GM04504 (cell line): ENCODE measurements at places on chromosomes 1 and 21.

DNA sequence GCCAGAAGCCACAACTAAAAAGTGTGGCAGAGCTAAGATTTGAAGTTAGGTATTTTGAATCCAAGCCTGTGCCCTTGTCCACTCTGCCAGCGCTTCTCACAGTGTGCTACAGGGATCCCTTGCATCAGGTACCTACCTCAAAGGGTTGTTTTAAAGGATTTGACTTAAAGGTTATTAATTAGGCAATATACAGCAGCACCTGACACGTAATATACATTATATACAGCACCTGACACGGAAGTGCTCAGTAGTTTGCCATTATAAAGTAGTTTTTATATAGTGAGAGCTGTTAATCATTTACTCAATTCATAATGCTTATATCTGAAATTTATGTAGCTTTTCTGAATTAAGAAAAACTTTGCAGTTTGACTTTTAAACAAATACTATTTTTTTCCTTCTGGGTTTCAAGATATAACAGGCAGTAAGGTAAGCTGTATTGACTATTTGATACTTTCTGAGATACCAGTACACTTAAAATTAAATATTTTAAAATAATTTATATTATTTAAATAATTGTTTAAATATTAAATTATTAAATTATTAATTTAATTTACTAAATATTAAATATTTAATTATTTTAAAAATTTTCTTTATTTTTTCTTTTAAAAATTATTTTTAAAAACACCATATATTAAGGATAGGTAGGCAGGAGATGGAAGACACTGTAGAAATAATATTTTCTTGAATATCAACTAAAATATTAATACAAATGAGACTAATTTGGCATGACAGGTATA is 33.3 kb downstream of the TSNAX start:
- DNase-seq = no peak

- DNase-seq = peak; percentile 85
Observed at GRCh38 chr1:48878191-48878940, 101.7 kb upstream of the BEND5 start.

DNA sequence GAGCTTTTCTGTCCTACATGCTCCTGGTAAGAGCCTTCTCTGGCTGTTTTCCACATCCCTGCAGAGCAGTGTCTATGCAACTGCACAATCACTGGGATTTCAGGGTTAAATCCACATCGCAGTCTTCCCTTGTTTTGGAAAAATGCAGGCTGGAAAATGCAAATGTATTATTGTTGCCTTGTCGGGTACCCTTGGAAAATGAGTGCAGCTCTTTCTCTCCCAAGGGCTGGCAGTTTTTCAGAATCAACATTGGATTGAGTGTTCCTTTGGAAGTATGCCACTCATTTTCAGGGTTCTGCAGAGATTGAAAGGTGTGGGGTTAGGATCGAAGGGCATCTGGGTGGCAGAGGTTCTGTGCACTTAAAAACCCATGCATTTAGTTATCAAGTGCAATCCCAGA is 3.2 kb downstream of the NOS1AP start:
- DNase-seq = no peak

DNA sequence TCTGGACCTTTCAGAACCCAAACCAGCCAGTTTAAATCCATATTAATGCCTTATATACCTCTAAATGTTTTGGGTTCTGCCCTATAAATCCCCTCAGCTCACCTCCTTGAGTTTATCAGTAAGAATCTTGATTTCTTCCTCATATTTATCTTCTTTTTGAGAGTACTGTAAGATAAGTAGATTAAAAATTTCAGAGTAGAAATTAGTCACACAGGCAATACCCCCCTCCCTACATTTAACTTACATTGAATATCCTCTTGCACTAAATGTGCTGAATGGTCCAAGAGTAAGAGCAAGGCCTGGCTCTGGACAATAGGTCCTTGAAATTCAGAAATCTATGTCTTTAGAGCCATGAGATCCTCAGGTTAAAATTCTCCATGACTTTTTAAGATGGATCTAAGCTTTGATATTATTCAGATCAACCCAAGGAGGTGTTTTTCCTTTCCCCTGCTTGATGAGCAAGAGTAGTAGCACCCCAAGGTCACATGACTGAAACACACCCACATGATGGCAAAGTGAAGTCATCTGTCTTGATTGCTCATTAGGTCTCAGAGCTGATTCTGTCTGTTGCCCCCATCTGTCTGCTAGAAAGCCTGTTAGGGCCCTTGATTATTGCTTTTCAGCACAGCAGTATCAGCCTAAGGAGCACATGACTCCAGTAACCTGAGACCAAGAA is 15.8 kb upstream of the NUP210L start:
- no peak for DNase-seq

DNA sequence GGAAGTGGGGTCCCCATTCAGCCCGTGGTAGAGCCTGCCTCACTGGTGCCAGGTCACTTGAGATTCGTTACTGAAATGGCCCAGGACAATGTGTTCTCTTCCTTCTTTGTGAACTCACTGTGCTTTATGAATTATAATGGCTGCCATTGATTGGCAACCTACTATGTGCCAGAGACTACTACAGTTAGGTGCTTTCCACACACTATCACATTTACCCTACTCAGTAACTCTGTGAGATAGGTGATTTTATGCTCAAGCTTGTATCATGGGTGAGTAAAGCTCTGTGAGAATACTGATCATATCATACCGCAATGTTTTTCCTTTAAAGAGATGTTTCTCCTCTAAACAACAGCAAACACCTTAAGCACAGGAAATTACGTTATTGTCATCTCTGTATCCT is 225.9 kb downstream of the SMYD3 start:
- DNase-seq = no peak

- peak; percentile 19 for DNase-seq
Observed at GRCh38 chr1:70353601-70354331, 756 bp downstream of the ANKRD13C start.

GRCh38 chr1:234458352-234459017 is 20.5 kb downstream of the TARBP1 start:
- no peak for DNase-seq

- DNase-seq = no peak
Observed at GRCh38 chr1:70358921-70359564, 4.5 kb upstream of the ANKRD13C start.

DNA sequence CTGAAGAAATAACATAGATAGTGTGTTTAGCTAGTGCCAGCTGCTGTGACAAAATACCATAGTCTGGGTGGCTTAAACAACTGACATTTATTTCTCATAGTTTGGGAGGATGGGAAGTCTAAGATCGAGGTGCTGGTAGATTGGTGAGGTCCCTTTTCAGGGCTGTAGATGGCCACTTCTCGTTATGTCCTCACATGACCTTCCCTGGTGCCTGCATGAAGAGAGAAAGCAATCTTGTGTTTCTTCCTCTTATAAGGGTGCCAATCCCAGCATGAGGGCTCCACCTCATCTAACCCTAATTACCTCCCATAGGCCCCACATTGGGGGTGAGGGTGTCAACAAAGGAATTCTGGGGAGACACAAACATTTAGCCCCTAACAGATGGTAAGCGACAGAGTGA is 9.3 kb downstream of the MTARC2 start:
- no peak for DNase-seq

GRCh38 chr1:39080831-39081270 is 54.7 kb downstream of the NDUFS5 start:
- DNase-seq = no peak
